ENCODE measurements at places on chromosomes 4 and X.

- DNase-seq: no peak
These were observed 38.0 kb upstream of the IL21 start for GRCh38 chr4:122658818-122659295.

DNA sequence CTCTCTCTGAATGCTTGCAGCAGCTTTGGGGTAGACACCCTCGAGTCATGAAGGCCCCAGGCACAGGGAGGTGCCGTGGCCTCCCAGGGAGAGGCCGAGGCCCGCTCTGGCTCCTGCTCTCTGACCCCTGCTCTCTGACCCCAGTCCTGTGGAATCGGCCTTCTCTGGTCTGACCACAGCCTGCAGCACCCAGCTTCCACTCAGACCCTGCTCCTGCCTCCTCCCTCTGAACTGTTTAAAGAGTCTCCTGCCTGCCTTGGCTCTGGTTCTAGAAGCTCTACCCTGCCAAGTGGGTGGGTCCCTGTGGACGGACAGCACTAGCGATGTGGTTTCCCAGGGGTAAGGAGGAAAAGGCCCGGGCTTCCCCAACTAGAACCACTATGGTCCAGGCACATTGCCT lies 78.2 kb upstream of the TMEM150C start:
- no peak for DNase-seq

DNA sequence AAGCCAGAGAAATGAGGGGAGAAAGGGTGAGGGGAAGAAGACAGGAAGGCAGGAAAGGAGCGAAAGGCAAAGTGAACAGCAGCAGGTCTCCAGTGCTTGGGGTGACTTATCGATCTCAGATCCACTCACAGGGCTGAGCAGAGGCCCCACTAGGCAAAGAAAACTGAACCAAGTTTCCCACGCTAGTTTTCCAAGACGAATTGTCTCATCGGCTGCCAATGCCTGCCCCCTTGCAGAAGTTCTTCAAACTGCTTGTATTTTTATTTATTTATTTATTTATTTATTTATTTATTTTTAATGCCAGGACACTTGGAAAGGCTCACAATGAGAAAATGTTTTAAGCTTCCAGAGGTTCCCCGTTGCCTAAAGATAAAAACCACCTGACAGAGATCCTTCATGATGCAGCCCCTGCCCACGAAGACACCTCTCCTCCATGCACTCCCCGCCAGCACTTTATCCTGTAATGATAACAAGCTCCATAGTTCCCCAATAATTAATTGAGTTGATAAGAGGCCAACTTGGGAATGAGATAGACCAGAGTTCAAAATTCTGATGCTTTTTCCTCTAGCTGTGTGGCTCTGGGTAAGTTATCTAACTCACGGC lies 43.2 kb downstream of the QDPR start:
- DNase-seq: no peak

- no peak for DNase-seq
These were observed 83.5 kb downstream of the NPNT start for GRCh38 chr4:105978684-105979296.

- no peak for DNase-seq
These were observed 711 bp downstream of the ACE2 start for GRCh38 chrX:15600049-15600448.

DNA sequence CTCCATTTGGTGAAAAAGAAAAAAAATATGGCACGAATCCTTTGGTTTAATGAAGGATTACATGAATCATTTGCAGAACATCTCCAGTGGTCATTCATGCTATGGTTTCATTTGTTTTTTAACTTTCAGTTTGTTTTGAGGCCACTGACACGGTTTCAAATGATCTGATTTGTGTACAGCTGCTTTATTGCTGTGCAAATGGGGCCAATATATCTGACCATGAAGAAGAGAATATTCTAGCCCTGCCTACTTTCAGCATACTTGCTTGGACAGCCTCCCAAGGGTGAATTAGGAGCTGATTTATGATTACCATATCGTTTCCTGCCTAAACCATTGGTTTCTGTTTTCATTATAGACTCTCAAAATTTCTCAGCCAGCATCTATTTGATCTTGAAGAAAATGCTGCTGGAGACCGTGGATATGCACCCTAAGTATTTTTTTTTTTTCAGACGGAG lies 30.7 kb downstream of the SPARCL1 start:
- DNase-seq: no peak

DNA sequence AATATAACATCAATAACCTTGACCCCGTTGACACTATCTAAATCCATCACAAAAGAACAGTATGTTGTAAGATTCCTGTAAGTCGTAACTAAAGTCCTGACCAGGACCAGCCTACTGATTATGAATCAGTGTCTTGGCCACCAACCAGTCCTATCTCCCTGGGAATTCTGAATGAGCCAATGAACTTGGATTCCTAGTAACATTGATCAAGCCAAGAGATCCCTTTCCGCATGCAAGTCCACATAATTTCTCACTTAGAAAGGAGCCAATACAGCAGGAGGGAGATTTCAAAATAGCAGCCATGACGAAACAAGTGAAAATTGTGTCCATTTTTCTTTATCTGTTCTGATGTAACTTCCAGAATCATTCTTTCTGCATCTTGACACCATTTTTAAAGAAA lies 9.5 kb downstream of the XPNPEP2 start:
- no peak for DNase-seq

Measured in CD8-positive, alpha-beta T cell (primary cell).